Fibroblast of gingiva (primary cell): ENCODE measurements at places on chromosomes 12 and 14.

- no peak for DNase-seq
Measured at GRCh38 chr12:13343375-13343774, 146.8 kb downstream of the EMP1 start.

GRCh38 chr12:52175371-52176350 is 16.2 kb downstream of the KRT80 start:
- peak; percentile 31 for DNase-seq

DNA sequence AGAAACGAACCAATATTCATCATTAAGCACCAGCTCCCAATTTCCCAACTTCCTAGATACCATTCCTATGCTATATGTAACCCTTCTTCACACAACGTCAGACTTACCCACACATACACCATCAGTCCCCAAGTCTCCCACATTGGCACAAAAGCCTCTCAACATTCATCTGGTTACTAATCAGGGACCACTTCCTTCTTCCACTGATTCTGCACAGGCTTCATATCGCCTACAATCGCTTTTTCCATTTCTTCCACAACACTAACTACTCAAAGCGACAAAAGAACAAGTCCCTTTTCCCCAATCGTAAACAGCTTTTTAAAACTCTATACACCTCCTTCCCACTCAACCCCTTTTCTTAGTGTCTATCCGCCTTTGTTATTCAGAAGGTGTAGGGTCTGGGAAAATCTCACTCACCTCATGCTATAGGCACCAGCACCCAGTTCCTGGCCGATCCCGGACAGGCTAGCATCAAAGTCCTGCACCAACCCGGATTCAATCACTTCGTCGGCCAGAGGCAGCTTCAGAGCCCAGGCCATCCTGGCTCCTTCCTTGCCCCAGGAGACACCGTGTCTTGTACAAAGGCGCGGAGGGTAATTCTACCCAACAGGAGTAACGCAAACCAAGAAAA is 936 bp downstream of the TFCP2 start:
- no peak for DNase-seq

DNA sequence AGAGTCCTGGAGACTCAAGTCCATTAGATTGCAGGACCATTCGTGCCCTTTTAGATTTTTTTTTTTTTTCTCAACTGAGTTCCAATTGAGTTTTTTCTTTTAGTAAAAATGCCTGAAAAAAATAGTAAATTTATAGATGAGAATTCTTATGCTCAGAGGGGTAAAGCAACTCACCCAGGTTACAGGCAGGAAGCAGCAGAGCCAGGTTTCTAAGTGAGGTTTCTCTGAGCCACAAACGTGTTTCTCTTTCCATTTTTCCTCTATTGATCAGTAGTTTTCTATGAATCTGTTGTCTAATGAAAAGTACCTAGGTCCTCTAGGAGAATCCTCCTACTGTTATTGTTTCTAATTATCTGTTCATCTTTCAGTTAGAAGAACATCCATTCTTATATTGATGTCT is 66.4 kb upstream of the C12orf71 start:
- no peak for DNase-seq

DNA sequence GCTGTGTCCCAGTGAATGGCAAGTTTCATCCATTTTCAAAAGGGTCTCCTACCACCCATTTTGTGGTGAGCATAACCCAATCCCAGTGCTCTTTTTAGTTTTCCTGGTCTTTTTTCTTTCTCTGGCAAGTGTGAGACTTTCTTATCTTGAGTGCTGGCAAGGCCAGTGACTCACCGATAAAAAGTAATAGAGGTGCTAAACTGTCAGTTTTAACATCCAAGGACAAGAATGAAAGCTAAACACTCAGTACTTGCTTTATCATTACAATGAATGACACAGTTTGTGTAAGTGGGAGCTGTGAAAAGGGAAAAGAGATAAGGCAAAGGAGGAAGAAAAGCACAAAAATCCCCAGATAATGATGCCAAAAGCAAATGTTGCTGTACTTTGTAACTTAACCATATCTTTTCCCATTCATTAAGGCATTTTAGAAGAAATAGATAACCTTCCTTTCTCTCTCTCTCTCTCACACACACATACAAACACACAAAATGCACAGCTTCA is 4.9 kb upstream of the LRIG3 start:
- DNase-seq, result no peak

DNA sequence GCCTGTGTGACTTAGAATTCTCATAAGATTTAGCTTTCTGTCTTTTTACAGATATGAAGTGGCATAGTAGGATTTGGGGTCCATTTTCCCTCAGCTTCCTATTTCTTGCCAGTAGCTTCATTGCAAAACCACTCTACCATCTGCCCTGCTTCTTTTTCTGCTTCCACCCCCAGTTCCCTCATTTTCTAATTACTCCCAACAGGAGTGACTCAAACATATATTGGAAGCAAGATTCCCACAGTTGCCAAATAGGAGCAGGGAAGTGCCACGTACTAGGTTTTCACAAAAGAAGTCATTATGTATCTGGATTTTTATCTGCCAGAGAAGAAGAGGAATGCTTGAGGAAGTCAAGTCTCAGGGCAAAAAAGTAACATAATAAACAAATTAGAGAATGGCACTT is 64.1 kb downstream of the ANO4 start:
- no peak for DNase-seq

GRCh38 chr12:103313894-103314293 is 181.9 kb downstream of the C12orf42 start:
- no peak for DNase-seq

GRCh38 chr12:25992026-25992782 is 33.7 kb downstream of the RASSF8 start:
- DNase-seq, result no peak

DNA sequence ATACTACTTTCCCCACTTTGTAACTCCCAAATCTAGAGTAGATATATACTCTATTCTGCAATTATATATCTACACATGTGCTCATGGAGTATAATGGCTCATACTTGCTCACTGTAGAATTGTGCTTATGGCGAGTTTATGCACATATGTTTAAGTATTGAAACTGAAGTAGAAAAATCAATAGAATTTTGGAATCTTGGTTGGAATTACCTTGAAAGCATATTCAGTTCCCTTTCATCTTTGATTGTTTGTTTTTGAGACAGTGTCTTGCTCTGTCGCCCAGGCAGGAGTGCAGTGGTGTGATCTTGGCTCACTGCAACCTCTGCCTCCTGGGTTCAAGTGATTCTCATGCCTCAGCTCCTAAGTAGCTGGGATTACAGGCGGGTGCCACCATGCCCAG is 4.5 kb downstream of the KLRG1 start:
- DNase-seq, result no peak

- no peak for DNase-seq
Measured at GRCh38 chr12:120332523-120332922, 4.9 kb upstream of the PLA2G1B start.
